ENCODE measurements at places on chromosomes 4 and X. TPM values are rescaled to one million over a fixed set of nuclear protein-coding genes. Genes with fewer than 3 reads are reported as not detected.

The NRK gene
- 1.1 TPM for total RNA-seq

The RTL3 gene
- total RNA-seq, result 0.07 TPM

The PDE5A gene
- total RNA-seq, result 90.4 TPM

The C4orf51 gene
- total RNA-seq, result not detected

The USP17L22 gene
- total RNA-seq, result not detected

The FHDC1 gene
- total RNA-seq, result 0.20 TPM

The CNOT6L gene
- total RNA-seq, result 25.2 TPM

The IL13RA1 gene
- total RNA-seq, result 68.8 TPM

The GIMD1 gene
- total RNA-seq, result not detected

The SULT1B1 gene
- 1.5 TPM for total RNA-seq

The GAGE2A gene
- total RNA-seq, result not detected

The SLC9B1 gene
- 0.76 TPM for total RNA-seq

The TNIP3 gene
- total RNA-seq, result 0.26 TPM

The PGAM4 gene
- total RNA-seq, result not detected

The RPL39 gene
- 825 TPM for total RNA-seq

The PAGE1 gene
- not detected for total RNA-seq

The PLS3 gene
- 345 TPM for total RNA-seq

The NAP1L3 gene
- total RNA-seq, result 8.3 TPM

The PRDM5 gene
- 8.2 TPM for total RNA-seq

The RHOXF2B gene
- not detected for total RNA-seq
